CD14-positive monocyte (primary cell): ENCODE measurements at places on chromosomes 13 and 19. TPM values are rescaled to one million over a fixed set of nuclear protein-coding genes. Genes with fewer than 3 reads are reported as not detected.

- DNase-seq = no peak
Measured at GRCh38 chr13:81080911-81081454, 740.1 kb upstream of the SPRY2 start.

Gene OVOL3
- polyA plus RNA-seq = not detected in 2 replicates

Gene SRRM5
- 0.27 and 0.36 TPM in 2 replicates for polyA plus RNA-seq

- DNase-seq = no peak
Measured at GRCh38 chr19:53308339-53308811, 25.2 kb upstream of the ZNF845 start.

DNA sequence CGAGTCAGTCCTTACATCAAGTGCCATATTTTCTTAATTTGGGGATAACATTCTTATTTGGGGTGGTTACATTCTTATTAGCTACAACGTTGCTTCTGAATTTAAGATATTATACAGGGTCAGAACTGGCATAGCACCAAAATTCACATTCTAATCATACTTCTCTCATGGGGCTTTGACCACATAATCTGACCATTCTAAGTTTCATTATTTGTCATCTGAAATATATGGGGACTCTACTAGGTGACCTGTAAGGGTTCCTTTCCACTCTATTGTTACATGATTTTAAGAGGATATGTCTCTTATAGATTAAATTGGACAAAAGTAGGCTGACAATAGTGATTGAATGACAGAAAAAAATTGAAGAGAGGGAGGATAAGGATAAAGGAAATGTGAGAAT, 536.5 kb downstream of the KCTD12 start:
- no peak for DNase-seq

Gene CYP2A7
- polyA plus RNA-seq = not detected

Gene POU4F1
- polyA plus RNA-seq = not detected

Gene VAV1
- 30.2 TPM for polyA plus RNA-seq

DNA sequence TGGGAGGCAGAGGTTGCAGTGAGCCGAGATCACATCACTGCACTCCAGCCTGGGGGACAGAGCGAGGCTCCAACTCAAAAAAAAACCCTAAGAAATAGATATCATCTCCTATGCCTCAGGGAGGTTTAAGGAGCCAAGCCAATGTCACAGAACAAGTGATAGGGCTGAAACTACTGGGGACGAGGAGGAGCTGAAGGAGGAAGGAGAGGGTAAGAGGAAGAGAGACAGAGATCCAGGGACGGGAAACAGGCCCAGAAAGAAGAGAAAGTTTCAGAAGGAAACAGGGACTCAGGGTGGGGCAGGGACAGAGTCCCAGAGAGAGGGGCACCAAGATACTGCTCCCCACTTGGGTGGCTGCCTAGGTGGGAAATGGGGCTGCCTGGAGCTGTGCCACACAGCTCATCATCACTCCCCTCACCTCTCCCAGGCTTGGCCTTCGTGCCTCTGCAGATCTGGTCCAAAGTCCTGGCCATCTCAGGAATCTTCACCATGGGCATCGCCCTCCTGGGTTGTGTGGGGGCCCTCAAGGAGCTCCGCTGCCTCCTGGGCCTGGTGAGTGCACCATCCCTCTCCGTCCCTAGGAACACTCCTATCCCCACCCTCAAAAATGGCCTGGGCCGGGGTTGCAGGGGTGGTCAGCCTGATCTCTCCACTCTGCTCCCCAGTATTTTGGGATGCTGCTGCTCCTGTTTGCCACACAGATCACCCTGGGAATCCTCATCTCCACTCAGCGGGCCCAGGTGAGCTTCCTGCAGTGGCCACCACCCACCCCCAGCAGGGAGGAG, 1.5 kb downstream of the CD37 start:
- no peak for DNase-seq

- DNase-seq = no peak
Measured at GRCh38 chr19:52898101-52898500, 666 bp upstream of the ZNF320 start.

Gene TRAPPC2B
- polyA plus RNA-seq = 13.9 TPM

DNA sequence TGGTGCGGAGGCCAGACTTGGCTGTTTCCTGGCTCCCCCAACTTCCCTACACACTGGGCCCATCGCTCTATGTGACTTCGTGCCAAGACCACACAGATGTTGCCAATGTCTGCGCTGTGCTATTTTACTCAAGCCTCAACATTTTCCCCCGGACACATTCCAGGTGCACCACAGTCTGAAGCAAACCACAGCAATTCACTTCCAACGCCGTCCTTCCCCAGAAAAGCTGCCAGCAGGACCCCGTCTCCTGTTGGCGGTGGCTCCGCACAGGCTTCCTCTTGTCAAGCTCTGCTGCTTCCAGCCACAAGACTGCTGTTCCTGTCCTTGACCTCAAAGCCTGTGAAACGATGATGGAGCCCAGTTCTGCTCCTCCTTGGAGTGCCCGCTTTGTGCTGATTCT, 100.7 kb downstream of the CRYL1 start:
- no peak for DNase-seq

GRCh38 chr19:19636573-19637185, 6.8 kb downstream of the GMIP start:
- no peak for DNase-seq

Gene CRX
- not detected in 2 replicates for polyA plus RNA-seq

GRCh38 chr13:113157206-113157928, 1.1 kb upstream of the PROZ start:
- peak; percentile 2 for DNase-seq

Gene KLK3
- not detected in 2 replicates for polyA plus RNA-seq

Gene NAT14
- 1.5 TPM for polyA plus RNA-seq

Gene ZNF681
- 0.03 and 0.19 TPM in 2 replicates for polyA plus RNA-seq
